Thoracic aorta (tissue), 2 donors: ENCODE measurements at places on chromosomes 6 and 20.

DNA sequence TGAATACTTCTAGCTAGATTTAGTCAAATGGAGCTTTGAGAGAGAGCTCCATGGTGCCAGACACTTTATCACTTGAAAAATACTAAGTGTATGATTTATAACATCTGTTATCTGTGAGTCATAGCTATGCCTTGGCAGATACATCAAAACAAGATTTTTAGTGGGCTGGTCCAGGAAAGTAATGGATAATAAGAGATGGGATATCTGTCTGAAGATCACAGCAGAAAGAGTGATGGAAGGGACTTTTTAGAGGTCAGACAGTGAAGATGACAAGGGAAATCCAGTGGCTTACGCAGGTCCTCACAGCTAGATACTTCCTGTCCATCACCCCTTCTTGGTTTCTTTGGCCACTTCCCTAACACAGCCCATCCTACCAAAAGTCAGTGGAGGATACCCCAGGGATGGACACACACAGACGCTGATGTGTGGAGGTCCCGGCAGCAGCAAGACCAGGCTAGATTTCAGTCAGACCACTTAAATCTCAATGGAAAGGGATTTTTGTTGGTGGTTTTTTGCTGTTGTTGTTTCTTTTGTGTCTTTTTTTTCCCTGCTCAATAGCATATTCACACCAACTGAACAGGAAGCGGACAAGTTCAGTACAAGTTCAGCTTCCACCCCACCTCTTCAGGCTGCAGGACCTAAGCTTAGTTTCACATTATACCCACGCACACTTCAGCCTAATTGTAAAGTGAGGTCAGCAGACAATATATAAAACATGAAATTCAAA, 209.3 kb downstream of the ALDH8A1 start:
- DNase-seq, result no peak

- DNase-seq, result peak; percentile 5
These were observed 94.0 kb downstream of the CD83 start for GRCh38 chr6:14211562-14211942.

DNA sequence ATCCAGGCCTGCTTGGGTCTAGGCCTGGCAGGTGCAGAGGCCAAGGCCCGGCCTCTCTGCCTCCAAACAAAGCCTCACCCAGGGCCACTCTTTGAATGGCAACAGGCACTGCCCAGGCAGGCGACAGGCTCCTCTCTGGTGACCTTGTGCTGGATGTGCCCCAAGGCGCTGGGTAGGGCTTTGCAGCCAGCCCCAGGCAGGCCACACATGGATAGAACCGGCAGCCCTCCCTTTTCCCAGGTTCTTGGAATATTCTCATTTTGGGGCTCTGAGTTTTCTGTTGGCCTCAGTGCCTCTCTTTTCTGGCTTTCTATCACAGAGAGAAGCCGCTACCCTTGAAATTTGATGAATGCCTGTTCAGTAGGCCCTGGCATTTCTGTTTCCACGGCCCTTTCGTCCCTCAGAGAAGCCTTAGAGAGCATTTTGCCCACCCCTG, 18.9 kb downstream of the PKIG start:
- no peak for DNase-seq

GRCh38 chr6:111485342-111485741, 2.3 kb upstream of the REV3L start:
- DNase-seq, result no peak

DNA sequence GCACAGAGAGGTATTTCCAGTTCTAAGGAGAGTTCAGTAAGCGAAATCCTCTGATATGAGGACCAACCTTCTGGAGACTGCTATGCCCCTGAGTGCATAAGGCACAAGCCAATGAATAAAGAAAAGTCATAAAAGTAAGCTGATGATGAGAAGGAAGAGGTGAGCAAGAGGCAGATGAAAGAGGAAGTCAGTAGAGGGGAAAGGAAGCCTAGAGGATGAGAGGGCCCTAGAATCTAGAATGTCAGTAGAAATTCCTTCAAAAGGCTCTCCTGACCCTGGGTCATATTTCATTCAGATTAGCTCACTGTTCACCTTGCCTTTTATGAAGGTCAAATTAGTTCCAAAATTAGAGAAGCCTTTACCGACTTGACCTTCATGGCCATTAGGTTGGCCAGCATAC, 209.2 kb downstream of the CD83 start:
- DNase-seq, result no peak

- DNase-seq, result no peak
These were observed 428.3 kb downstream of the ADGRB3 start for GRCh38 chr6:69063401-69063800.

- DNase-seq, result no peak
These were observed 4.8 kb upstream of the STX11 start for GRCh38 chr6:144145541-144145940.

- DNase-seq, result no peak
These were observed 33.7 kb upstream of the ZBP1 start for GRCh38 chr20:57653910-57654309.
